ENCODE measurements at places on chromosomes 4 and X.

DNA sequence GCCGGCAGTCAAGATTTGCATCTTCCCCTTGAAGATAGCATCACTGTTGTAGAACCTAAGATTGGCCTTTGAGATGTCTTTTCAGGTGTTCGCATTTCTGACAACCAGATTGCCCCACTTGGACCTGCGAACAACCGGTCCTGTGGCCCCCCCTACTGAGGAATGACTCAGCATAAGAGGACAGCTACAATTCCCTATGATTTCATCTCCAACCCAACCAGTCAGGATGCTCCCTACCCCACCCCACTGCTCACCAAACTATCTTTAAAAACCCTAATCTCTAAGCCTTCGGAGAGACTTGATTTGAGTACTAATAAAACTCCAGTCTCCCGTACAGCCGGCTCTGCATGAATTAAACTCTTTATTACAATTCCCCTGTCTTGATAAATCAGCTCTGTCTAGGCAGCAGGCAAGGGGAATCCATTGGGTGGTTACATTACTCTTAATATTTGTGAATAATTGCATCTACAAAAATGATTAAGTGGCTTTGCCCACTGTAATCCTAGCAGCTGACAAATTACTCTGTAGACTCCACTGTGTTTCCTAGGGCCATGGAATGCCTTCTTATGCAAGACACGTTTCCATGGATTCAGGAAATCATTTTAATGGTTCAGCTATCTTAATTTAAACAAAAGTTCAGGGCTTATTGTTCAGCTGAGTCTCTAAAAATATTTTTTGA, 95.4 kb downstream of the GPR143 start:
- no peak for DNase-seq

DNA sequence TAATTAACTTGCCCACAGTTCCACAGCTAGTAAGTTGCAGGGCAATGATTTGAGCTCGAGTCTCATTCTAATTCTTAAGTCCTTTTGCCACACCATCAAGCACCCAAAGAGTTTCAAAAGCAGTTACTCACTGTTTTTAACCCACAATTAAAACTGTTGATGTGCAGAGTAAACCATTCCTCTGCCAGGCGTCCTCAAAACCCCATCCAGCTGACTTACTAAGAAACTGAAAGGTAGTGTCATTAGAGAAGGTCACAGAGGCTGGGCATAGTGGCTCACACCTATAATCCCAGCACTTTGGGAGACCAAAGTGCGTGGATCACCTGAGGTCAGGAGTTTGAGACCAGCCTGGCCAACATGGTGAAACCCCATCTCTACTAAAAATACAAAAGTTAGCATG, 121.7 kb downstream of the CHIC2 start:
- DNase-seq: no peak

- DNase-seq: no peak
These were observed 16.6 kb downstream of the ARHGAP24 start for GRCh38 chr4:85491527-85491926.

DNA sequence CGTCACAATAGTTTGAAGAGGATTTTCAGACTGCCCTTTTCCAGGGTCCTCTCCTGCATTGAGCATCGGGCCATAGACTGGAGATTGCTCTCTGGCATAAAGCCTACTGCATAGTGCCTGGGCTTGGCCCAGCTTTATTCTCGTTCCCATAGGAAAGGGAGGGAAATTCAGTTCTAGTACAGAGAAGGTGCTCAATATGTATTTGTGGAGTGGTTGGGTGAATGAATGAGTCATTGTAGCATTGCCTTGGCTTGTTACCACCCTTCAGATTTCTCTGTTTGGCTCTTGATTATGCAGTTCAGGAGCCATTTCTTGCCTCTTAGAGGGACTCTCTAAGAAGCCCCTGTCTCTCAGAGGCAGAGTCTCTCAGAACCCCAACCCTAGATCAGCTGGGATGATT, 2.6 kb downstream of the TMEM35A start:
- DNase-seq: no peak

- DNase-seq: peak; percentile 3
These were observed 76.0 kb downstream of the INTS6L start for GRCh38 chrX:135596495-135596894.

DNA sequence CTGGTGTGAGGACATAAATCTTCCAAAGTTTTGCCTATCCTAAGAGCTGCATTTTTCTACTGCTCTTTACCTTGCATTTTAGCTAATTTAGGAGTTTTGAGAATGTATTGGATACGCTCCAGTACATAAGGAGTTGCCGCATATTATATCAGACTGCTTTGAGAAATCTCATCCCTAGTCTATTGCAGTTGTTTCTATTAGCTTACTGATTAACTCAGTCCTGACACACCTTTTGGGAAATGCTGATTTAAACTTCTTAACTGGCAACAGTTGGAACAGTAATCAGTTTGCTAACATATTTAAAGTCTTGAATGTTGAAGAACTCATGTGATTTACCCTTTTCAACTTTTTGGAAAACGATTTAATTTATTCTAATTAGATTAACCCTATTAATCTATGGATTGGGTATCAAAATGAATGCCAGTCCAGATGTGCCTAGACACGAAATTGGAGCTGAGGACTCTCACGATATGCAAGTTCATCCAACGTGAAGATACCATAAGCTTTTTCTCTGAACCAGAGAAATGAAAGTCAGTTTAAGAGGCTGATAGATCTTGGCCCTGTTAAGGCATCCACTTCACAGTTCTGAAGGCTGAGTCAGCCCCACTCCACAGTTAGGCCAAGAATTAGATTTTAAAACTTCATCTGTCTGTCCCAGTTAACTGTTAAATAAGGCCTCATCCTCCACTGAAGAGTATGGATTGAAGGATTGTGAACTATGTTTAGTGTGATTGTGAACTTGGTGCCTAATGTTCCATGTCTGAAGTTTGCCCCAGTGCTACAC, 90.0 kb downstream of the MAOA start:
- DNase-seq: no peak

- no peak for DNase-seq
These were observed 90.4 kb downstream of the PCDH19 start for GRCh38 chrX:100319716-100320115.
